Psoas muscle (tissue), 8 donors: ENCODE measurements at places on chromosomes 4 and X. TPM values are rescaled to one million over a fixed set of nuclear protein-coding genes. Genes with fewer than 3 reads are reported as not detected.

The EGF gene
- 37.1 TPM for total RNA-seq

The MAGEB17 gene
- total RNA-seq, result not detected

GRCh38 chr4:132991111-132991510, 158.0 kb upstream of the PCDH10 start:
- no peak for DNase-seq

DNA sequence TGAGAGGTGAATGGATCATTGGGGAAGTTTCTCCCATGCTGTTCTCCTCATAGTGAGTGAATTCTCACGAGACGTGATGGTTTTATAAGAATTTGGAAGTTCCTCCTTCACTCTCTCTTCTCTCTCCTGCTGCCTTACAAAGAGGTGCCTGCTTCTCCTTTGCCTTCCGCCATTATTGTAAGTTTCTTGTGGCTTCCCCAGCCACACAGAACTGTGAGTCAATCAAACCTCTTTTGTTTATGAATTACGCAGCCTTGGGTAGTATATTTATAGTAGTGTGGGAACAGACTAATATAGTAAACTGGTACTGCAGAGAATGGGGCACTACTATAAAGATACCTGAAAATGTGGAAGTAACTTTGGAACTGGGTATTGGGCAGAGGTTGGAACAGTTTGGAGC, 7.8 kb upstream of the CTAG2 start:
- DNase-seq, result no peak

DNA sequence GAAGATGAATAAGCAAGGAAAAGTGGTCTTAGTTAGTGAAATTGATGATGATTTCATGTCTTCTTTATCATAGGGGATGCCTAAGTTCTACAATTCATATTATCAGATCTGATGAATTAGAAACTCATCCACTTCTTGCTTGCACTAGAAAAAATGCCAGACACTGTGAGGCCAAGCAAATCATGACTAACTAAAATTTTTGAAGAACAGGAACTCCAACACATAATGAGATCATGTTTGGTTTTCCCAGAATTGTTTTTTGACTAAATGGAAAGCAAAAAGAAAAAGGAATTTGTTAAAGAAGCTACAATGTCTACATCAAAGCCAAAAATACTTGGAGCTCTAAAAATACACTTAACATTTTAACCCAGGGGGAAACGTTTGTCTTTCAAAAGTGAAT, 120.4 kb downstream of the ARSF start:
- no peak for DNase-seq

GRCh38 chr4:105715692-105716278, 7.2 kb downstream of the GSTCD start:
- no peak for DNase-seq
